ENCODE measurements at places on chromosomes 1 and 21.

GRCh38 chr1:228206582-228207351, 1.1 kb upstream of the OBSCN start:
- DNase-seq, result no peak

GRCh38 chr1:205642679-205643307, 11.0 kb upstream of the ELK4 start:
- no peak for DNase-seq

DNA sequence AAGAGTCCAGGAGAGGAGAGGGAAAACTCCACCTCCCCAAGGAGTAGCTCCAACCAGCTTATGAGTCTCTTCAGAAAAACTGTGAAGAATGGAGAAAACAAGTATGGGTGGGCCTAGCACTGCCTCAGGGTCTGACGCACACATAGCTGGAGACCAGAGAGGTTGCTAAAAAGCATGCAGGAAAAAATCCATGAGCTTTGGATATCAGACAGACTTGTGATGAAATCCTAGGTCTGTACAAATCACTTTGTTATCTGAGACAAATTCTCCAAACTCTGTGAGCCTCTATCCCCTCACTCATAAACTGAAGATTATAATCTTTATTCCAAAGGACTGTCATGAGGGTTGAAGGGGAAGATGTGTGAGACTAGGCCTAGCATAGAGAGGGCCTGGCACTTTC, 141.5 kb upstream of the FGGY start:
- DNase-seq, result no peak

GRCh38 chr1:201885531-201886075, 3.1 kb upstream of the SHISA4 start:
- DNase-seq, result no peak

GRCh38 chr21:20720623-20721022, 277.6 kb upstream of the NCAM2 start:
- no peak for DNase-seq

DNA sequence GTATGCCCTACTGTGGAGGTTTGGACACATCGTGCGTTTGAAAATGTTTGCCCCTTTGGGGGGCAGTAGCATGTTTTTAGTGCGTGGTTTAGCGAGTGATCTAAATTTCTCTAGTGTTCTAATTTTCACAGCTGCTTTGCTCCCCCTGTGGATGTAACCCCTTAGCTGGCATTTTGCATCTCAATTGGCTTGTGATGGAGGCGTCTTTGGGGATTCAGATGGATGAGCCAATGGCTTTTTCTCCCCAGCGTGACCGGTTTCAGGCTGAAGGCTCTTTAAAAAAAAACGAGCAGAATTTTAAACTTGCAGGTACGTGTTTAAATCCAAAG, 836 bp downstream of the CDC7 start:
- DNase-seq, result no peak

DNA sequence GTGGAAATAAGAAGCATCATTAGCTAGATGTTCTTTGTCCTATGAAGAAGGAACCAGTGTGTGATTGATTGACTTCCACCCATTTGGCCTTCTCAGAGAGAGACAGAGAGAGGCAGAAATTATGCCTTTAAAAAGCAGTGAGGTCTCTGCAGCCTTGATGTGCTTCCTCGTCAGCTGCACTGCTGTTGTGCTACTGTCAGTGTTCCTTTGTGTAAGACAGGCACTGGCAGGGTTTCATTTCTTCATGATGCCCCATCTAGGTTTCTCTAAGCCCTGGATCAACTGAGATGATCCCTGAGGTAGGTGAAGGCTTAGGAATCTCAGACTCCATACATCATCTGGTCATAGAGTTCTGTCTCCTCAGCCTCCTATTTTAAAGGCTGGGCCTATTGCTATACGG, 34.9 kb downstream of the GPR3 start:
- no peak for DNase-seq

- DNase-seq, result no peak
Measured at GRCh38 chr1:11515368-11516300, 36.7 kb downstream of the DISP3 start.

GRCh38 chr1:24558902-24559791, 3.3 kb downstream of the NCMAP start:
- DNase-seq, result no peak

- DNase-seq, result no peak
Measured at GRCh38 chr1:117821774-117822482, 107.5 kb downstream of the GDAP2 start.
